ENCODE measurements at places on chromosomes 5 and 9.

- DNase-seq, result no peak
Observed at GRCh38 chr9:18056993-18057369, 417.0 kb upstream of the ADAMTSL1 start.

GRCh38 chr9:72636621-72637020 lies 115.2 kb downstream of the TMC1 start:
- DNase-seq, result no peak

- no peak for DNase-seq
Observed at GRCh38 chr9:114313186-114313585, 9.7 kb upstream of the ORM1 start.

DNA sequence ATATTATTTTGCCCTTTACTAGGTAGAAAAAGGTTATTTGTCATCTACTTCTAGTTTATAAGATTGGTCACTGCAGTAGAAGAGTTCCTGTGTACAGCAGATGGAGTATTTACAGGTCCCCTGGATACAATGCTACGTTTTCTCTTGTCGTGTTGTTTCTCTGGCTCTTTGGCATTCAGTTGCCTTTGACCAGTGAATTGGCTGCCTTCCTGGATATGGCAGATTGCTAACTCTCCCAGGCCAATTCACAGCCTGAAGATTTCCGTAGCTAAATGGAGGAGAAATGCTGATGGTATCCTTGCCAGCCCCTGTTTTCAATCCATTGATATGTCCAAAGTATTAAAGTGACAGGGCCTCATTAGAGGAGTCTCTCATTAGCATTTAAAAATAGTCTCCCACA lies 32.5 kb upstream of the GNAQ start:
- no peak for DNase-seq

DNA sequence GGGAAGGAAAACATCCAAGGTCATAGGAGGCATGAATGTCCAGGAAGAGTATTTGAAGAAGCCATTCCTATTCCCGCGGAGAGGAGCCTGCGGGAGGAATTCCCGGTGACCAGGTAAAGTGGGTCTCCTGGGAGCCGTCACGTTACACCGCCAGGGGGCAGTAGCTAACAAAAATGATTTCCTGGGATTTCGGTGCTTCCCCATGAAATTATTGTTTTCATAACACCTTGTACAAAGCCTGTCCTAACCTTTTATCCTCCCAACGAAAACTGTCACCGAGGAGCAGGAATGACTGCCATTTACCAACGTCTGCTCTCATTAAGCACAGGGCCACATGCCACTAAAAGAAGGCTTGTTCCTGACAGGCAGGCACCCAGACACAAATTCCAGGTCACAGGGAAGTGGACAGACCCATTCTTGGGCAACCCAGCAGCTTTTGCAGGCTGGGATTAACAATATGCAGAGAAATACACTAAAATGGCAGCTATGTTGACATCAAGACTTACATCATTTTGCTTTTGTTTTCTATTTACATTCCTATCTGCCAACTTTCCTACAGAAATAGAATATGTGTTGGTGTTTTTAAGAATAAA lies 41.2 kb upstream of the CTSL start:
- no peak for DNase-seq

DNA sequence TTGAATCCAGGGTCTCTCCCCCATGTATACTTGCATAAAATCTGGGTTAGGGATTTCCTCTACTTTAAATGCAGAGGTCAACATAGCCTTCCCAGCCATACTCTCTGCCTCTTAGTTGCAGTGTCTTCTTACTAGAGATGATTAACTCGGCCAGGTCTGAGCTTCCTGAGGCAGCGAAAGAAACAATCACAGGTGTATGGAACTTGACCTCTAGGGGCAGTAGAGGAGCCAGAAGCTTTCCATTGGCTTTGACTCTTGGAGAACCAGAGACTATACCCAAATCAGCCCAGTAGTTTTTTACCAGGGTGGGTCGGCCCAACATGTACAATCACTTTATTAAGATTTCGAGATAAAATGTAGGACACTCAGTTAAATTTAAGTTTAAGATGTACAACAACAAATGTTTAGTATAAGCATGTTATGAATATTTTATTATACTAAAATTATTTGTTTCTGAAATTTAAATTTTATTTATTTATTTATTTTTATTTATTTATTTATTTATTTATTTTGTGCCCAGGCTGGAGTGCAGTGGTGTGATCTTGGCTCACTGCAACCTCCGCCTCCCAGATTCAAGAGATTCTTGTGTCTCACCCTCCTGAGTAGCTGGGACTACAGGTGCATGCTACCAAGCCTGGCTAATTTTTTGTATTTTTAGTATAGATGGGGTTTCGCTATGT lies 48.0 kb upstream of the DMRT3 start:
- DNase-seq, result no peak

DNA sequence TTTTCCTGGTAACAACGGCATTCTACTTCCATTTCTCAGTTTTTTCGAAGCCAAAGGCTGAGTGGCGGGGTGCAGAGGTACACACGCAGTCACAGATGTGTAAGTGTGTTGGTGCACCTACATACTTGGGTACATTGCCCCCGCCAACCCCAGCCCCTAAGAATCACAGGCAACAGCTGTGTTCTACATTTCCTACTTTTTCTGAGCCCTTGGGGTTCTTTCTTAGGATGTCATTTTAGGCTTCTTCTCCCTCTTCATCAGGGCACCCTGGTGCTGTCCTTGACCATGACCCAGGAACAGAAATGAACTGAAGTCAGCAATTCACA lies 104.8 kb downstream of the PAX5 start:
- DNase-seq, result no peak

DNA sequence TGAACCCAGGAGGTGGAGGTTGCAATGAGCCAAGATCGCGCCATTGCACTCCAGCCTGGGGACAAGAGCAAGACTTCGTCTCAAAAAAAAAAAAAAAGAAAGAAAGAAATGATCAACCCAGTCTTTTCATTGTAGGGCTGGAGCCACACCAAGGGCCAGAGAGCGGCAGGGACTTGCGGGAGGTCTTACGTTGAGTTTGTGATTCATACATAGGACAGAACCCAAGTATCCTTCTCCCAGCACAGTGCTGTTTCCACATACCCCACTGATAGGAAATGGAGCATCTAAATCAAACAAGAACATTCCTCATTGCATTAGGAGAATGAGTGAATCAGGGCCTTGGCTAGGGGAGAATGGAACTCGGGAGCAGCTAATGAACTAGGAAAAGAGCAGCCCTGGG lies 3.5 kb upstream of the TNIP1 start:
- no peak for DNase-seq

GRCh38 chr9:135992486-135993408 lies 31.6 kb upstream of the UBAC1 start:
- no peak for DNase-seq

GRCh38 chr5:173868096-173868880 lies 19.9 kb upstream of the CPEB4 start:
- no peak for DNase-seq

DNA sequence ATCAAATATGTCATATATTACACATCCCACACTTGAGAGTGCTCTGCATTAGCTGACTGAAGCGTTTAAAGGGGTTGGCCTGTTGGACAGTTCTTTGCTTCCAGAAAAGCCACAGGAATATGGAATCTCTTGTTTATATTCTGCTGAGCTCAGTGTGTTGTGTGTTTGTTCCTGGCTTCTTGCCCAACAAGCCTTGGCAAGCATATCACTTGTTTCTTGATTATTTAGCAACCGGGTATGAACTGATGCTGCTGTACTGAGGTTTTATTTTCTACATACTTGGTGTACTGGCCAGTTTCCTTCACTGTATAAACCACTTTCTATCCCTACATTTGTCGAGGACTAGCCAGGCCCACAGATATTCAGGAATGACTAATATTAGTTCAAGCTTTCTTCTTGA lies 378.9 kb downstream of the KCTD16 start:
- no peak for DNase-seq

DNA sequence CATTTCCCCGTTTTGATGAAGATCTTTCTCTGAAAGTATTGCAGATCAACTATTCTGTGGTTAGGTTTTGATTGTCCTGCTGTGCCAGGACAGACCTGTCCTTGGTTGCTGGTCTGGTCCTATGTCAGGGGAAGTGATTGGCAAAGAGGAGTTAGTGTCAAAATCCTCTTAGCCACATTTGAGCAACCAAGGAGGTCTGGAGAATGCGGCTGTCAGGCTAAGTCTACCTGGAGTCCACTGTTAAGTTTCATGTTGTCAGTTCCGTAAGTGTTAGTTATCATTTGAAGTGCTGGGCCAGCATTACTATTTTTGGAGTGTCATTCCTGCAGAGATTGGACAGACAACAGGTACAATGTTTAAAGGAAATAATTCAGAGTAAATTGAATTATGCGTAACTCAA lies 62.3 kb downstream of the UBE2QL1 start:
- DNase-seq, result no peak

GRCh38 chr5:14212838-14213237 lies 69.7 kb downstream of the TRIO start:
- no peak for DNase-seq

GRCh38 chr5:40928886-40929448 lies 19.7 kb downstream of the C7 start:
- no peak for DNase-seq

DNA sequence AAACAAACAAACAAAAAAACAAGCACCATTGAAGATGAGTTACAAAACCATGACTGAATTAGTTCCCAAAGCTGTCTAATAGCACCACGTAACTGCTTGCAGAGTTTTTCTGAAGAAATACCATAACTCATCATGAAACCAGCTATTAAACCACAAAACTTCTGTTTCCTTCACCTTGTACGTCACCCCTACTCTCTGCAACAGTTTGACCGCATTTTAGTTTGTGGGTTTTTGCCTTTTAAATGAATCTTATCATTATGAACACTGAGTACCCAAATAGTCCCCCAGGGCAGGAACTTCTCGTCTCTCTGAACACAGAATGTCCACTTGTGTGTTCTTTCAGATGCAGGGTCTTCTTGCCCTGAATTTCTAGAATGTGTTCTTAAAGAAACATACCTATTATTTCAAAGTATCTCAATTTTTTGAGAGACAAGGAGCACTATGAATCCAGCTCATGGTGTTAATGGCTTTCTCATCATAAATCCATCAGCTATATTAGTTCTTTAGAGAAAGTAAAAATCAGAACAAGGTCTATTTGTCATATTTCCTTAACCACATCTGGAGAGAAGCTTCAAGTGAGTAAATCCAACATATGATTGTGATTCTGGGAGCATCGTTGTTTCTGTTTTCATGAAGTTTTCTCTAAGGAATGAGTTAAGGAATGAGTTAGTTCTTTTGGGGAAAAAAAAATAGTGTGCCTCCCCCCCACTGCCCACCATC lies 210.6 kb downstream of the AUH start:
- no peak for DNase-seq

- no peak for DNase-seq
Observed at GRCh38 chr5:173515526-173515925, 100.9 kb downstream of the BOD1 start.

DNA sequence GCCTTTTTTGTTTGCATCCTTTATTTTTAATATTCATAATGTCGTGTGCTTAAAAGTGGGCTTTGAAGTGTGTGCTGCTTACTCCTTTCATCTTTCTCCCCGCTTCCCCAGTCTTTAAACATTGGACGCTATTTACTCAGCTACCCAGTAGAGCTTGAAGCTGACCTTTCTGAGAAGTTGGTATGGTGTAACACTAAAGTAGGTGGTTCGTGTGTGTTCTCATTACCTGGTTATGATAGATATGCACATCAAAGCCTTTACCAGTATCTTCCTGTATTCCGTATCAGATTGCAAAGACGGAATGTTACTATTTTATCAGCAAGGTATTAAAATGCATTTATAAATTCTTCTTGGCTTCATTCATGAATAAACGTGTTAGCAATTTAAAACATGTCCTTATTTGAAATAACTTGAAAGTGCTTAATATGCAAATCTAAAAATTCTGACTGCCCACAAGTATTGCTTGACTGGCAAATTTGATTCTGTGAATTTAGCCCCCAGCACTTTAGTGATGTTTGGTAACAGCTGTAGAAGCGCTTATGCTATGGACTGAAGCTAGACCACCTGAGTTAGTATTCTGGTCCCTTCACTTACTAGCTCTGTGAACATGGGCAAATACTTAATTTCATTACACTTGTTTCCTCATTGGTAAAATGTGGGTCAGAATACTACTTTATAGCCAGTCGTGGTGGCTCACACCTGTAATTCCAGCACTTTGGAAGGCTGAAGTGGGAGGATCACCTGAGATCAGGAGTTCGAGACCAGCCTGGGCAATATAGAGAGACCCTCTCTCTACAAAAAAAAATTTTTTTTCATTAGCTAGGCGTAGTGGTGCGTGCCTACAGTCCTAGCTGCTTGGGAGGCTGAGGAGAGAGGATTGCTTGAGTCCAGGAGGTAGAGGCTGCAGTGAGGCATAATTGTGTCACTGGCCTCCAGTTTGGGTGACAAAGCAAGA lies 1.7 kb downstream of the RRAGA start:
- DNase-seq, result no peak
